ENCODE measurements at places on chromosomes 2 and 18.

DNA sequence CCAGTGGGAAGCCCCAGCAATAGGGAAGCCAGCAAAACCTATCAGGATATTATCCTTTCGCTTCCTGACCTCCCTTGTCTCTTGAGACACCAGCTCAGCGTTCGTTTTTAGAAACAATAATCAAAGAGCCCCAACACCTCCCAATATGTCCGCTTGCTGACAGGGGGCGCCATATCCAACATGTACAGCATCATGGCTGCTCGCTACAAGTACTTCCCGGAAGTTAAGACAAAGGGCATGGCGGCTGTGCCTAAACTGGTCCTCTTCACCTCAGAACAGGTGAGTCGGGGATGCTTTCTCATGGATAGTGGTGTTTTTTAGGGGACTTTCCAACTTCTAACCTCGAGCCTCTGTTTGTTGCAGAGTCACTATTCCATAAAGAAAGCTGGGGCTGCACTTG is 28.7 kb downstream of the GAD1 start:
- DNase-seq: peak; percentile 23

- no peak for DNase-seq
Observed at GRCh38 chr2:69086466-69086865, 73.5 kb downstream of the ANTXR1 start.

- DNase-seq: no peak
Observed at GRCh38 chr2:177242121-177242987, 22.2 kb downstream of the NFE2L2 start.

- no peak for DNase-seq
Observed at GRCh38 chr2:211545582-211545981, 989.2 kb downstream of the CPS1 start.

DNA sequence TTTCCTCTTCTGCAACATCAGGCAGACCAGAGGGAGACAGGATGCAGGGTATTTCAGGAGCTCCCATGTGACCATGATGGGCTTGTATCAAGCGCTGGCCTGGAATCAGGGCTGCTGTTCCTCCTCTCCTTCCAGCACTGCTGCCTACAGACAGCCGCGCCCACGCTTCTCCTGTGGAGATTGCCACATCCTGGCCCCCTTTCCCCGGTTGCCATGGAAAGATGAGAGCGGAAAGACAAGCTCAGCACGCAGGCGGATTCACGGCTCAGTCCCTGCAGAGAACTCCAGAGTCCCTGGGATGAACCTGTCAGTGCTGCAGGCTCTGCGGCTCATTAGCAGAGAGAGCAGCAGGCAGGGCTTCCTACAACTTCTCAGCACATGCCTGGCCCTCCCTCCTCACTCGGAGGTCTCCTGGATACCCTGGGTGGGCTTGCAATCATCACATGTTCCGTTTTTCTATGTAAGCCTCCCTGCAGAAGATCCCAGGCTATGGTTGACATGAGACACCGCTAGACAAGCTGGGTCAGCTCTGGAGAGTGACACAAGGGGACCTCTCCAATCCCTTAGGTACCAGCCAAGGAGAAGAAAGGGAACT is 497.8 kb upstream of the MYT1L start:
- DNase-seq: no peak

GRCh38 chr2:7027956-7028655 is 110.9 kb downstream of the RNF144A start:
- no peak for DNase-seq

GRCh38 chr2:196077821-196078220 is 9.2 kb upstream of the DNAH7 start:
- DNase-seq: no peak

DNA sequence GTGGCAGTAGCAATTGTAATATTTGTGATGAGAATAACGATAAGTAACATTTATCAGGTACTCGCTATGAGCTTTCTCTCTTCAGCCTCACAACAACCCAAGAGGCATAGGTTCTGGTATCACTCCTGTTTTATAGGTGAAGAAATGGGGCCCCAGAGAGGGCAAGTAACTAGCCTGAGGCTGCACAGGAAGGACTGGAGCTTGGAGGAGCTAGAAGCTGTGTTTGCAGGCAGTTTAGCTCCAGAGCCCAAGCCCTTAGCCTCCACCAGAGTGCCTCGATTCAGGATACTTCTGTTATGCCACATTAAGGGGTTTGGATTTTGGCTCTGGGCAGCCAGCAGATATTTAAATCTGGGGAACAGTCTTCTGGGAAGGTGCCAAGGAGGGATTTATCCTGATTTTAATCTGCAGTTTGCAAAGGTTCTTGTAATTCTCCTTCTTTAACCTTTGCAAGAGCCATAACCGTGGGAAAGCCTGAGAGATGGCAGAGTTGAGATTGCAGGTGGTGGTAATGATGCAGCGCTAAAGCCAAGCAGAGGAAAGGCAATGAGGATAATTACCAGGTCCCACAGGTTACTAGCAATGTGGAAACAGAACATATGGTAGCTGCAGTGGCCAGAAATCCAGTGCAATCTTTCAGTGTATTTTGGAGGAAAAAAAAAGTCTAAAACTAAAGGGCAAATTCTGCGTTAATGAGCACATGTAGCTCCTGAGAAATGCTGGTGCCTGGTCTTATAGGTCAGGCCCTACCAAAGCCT is 9.1 kb downstream of the MOCOS start:
- no peak for DNase-seq

DNA sequence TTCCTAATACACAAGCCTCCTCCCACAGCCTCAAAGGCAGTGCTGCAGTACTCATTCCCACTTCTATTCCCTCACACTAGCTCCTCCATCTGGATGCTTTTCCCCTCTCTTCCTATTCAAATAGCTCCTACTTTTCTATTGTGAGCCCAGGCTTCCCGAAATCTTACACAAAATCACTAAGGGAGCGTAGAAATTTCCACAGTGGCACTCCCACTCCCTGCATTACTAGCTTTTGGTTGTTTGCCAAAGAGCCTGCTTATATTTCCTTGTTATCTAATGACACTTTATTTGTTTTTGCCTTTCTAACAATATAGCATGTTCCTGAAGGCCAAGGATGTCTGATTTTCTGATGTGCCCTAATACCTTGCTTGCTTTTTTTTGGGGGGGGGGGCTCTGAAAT is 10.9 kb downstream of the EPAS1 start:
- no peak for DNase-seq

DNA sequence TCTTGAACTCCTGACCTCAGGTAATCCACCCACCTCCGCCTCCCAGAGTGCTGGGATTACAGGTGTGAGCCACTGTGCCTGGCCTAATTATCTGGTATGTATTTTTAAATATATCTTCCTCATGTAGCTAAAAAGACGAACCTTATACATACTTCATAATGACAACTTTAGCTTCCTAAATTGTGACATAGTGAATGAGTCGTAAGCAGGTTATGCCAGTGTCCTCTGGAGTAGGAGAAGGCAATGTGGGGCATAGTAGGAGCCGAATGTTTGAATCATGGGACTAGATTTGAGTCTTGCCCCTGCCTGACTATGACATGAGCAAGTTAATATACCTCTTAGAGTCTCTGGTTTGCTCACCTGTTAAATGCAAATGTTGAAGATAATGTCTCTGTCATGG is 95.8 kb upstream of the FOSL2 start:
- no peak for DNase-seq
